Renal pelvis (tissue), 12 donors: ENCODE measurements at places on chromosomes 2 and 18. TPM values are rescaled to one million over a fixed set of nuclear protein-coding genes. Genes with fewer than 3 reads are reported as not detected.

DNA sequence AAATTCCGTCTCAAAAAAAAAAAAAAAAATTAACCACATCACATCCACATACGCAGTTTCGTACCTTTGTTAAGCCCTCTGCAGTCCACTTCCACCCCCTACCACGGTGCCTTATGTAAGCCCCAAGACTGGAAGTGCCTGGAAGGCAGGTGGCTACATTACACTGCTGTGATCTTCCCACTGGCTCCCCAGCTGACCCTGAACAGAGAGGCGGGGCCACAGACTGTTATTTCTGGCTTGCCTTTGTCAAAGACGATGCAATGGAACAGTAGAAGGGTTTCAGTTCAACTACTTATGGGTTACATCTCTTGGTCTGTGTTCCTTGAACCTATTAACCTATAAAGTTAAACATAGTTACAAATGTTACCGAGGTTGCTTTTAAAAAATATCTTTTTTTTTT is 15.7 kb upstream of the COX7A2L start:
- no peak for DNase-seq

- no peak for DNase-seq
Observed at GRCh38 chr2:100281521-100282438, 40.5 kb downstream of the LONRF2 start.

DNA sequence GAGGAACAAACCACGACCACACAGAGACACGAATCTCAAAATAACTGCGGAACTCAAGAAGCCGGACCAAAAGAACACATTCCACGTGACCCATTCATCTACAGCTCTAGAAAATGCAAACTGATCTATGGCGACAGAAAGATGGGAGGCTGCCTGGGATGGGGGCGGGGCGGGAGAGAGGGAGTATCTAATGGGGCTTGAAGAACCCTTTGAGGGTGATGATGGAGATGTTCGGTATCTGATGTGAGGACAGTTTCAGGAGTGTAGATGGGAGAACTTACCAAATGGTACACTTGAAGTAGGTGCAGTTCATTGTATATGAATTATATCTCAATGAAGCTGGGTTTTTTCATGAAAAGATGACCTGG is 34.6 kb upstream of the KLF11 start:
- DNase-seq, result no peak

GRCh38 chr2:157229572-157229971 is 27.9 kb upstream of the GALNT5 start:
- peak; percentile 11 for DNase-seq

DNA sequence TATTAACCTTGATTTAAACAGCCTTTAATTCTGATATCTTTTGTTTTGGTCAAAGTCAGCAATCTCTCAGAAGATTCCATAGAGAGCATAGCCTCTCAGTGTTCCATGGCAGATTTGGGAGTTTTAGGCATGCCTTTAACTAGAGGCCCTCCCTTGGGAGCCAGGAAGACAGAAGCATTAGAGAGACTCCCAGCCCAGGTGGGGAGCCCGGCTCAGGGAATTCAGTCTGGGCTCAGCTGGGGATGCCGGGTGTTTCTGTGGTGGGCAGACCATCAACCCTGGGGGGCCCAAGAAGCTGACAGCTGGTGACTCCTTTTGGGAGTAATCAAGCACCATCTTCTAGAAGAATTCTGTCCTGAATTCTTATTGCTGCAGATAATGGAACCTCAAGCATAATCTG is 99.7 kb upstream of the CELF4 start:
- DNase-seq, result no peak

DNA sequence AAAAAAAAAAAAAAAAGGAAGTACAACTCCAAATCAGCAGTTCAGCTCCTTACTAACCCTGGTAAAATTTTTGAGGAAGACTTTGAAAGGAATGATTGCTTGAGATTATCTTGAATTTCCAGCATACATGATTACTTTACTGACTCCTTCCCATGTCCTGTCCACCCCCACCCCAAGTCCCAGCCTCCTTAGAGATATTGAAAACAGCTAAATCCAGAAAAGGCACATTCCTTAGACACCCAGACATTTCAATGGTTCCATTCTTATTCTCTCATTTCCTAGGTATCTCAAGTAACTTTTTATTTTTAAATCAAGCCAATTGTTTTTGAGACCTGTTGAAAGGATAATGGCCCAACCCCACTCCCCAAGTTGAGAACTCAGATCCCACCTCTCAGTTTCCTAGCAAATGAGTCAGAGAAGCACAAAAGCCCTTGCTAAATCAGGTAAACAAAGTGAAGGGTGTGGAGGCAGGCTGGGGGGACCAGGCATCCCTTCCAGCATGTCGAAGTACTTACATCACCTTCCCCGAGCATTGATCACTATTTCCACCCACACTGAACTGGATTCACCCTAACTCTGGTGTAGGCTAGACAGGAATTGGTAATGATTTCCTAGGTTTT is 95.4 kb upstream of the FZD7 start:
- no peak for DNase-seq

Gene TMEM247
- not detected for polyA plus RNA-seq

Gene RAB27B
- polyA plus RNA-seq, result 4.4 TPM

Gene C2orf74
- polyA plus RNA-seq, result 32.8 TPM

Gene TMEM18
- 61.4 TPM for polyA plus RNA-seq

Gene PRSS56
- not detected for polyA plus RNA-seq

Gene ZBTB7C
- polyA plus RNA-seq, result 16.7 TPM
